ENCODE measurements at places on chromosomes 4 and X.
A peak's percentile ranks its signal among the peaks of the same experiment; 100 is the strongest.

DNA sequence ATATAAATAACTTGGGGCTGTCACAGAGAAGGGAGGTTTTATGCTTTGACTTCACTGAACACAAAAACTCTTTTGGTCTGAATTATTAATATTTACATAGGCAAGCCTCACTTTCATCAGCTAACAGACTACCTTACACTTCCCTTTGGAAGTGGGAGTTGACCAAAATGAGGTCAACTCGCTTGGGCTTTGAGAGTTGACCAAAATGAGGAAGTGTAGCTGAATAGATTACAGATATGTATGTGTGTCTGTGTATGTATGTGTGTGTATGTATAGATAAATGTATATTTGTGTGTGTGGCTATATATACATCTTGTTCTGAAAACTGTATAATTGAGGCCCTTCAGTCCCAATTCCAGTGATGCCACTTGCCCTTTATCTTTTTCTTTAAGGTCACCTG lies 113.3 kb upstream of the IL13RA1 start:
- H3K36me3 ChIP-seq: peaks cover 24% of the 10 kb centered on the region
- DNase-seq: no peak
- H3K4me3 ChIP-seq: no peak overlapping the region
- no peak overlapping the region for H3K27ac ChIP-seq
- H3K4me1 ChIP-seq: no peaks in the 10 kb centered on the region

- no peak for DNase-seq
- peaks cover 13% of the 10 kb centered on the region for H3K27me3 ChIP-seq
- no peak overlapping the region for H3K4me3 ChIP-seq
Measured at GRCh38 chr4:149955780-149956390, 122.4 kb upstream of the DCLK2 start.

- H3K27me3 ChIP-seq: peaks cover 8% of the 10 kb centered on the region
- no peak for DNase-seq
- no peaks in the 10 kb centered on the region for H3K36me3 ChIP-seq
- H3K27ac ChIP-seq: no peak overlapping the region
Measured at GRCh38 chrX:25154168-25154567, 138.4 kb upstream of the ARX start.

GRCh38 chr4:76087007-76087769 lies 12.7 kb downstream of the ART3 start:
- DNase-seq: no peak
- H3K4me1 ChIP-seq: peaks cover 5% of the 10 kb centered on the region
- no peak overlapping the region for H3K4me3 ChIP-seq
- H3K36me3 ChIP-seq: no peaks in the 10 kb centered on the region
- no peak overlapping the region for H3K27ac ChIP-seq

DNA sequence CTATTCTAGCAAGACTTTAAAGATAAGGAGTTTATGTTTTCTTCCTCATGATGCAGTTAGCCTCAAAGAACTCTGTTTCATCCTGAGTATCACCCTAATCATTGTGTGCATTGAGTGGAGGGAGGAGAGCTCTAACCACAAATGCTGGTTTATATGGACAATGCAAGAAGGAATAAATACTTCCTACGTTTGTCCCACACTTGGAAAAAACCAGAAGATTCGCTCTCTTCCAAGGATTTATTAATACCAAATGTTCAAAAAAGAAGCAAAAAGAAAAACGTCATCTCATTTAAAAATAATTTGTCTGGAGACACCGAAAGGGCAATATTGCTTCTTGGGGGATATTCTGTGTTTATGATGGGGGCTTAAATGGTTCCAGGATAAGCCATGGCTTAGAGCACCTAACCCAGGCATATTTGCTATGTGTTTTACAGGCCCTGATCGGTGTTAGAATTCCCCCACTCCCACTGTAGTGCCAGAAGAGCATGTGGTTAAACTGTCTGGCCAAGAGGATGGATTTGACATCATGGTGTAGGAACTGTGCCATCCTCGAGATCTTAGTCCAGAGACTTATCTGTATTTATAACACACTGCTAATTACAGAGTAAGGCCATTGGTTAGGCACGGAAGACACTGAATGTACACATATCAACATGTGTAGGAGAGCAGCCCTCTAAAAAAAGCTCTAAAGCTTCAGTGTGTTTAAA lies 227.2 kb downstream of the ANK2 start:
- no peak for DNase-seq
- H3K27ac ChIP-seq: no peak overlapping the region
- no peaks in the 10 kb centered on the region for H3K4me1 ChIP-seq
- no peaks in the 10 kb centered on the region for H3K36me3 ChIP-seq

DNA sequence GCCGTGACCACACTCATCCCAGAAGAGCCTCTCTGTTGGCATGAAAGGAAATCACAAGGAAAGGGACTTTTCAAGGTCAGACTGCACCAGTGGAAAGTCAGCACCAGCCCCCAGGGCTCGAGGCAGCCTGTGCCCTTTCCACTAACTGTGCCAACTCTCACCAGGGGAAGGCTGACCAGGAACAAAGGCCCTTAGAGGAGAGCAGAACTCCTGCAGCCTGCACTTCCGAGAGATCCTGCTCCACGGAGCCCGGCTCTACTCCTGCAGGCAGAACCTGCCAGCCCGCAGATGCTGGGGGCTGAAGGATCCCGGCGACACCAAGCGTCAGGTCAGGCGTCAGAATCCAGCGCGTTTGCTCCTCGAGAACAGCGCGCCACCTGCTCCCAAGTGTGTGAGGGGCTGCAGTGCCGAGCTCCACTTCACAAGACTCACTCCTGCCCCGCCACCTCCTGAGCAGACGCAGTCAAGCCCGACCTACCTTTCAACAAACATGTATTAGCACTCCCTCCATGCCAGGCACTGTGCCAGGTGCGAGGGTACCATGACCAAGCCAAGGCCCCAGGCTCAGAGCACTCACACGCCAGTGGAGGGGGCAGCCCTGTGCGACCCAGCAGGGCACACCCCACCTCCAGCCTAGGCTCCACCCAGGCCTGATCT lies 13.6 kb upstream of the HELT start:
- no peak overlapping the region for H3K27ac ChIP-seq
- peaks cover 53% of the 10 kb centered on the region for H3K27me3 ChIP-seq
- H3K36me3 ChIP-seq: no peaks in the 10 kb centered on the region
- H3K4me1 ChIP-seq: peaks cover 6% of the 10 kb centered on the region
- H3K4me3 ChIP-seq: no peak overlapping the region

DNA sequence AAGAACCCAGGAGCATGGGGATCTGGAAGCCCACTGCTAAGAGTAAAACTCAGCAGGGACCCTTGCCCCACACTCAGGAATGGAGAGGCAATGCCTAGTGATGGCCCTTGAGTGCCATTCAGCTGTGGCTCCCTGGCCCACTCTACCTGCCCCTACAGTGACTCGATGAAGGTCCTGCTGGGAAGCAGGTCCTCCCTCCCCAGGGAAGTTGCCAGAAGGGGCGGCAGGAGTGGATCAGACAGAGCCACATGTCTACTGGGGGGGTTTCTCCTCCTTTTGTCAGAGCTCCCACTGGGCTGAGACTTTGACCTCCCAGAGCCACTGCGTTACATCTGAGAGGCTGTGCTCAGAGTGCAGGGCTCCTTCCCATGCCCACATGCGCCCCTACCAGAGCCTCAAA lies 1.2 kb downstream of the SLC10A3 start:
- no peaks in the 10 kb centered on the region for H3K27me3 ChIP-seq
- peaks cover 36% of the 10 kb centered on the region for H3K4me1 ChIP-seq
- H3K4me3 ChIP-seq: peak overlapping the region; percentile 84
- no peak for DNase-seq

GRCh38 chr4:7650606-7651385 lies 216.1 kb upstream of the PSAPL1 start:
- H3K27me3 ChIP-seq: peaks cover 3% of the 10 kb centered on the region
- H3K4me1 ChIP-seq: peaks cover 80% of the 10 kb centered on the region
- no peak overlapping the region for H3K4me3 ChIP-seq
- peak overlapping the region; percentile 90 for H3K27ac ChIP-seq
- peaks cover 25% of the 10 kb centered on the region for H3K36me3 ChIP-seq
- peak; percentile 76 for DNase-seq

DNA sequence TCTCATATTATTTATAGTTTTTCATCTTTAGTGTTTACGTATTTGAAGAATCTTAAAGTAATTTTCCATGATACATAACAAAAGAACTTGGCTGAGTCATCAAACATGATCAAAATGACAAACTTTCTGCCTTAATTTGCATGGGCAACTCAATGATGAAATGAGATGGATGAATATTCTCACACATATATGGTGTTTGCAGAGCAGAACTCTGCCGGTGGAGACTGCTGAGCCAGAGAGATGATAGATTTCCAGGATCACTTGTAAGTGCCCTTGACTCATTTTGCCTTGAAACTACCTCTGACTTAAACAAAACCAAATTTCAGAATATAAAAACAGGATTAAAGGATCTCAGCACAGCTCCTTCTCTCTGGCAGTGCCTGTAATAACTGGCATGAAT lies 38.2 kb downstream of the TRPC3 start:
- no peak for DNase-seq
- H3K36me3 ChIP-seq: no peaks in the 10 kb centered on the region
- H3K4me3 ChIP-seq: no peak overlapping the region
- no peaks in the 10 kb centered on the region for H3K27me3 ChIP-seq
- H3K4me1 ChIP-seq: peaks cover 8% of the 10 kb centered on the region

GRCh38 chr4:118826723-118827444 lies 9.0 kb downstream of the SEC24D start:
- no peaks in the 10 kb centered on the region for H3K27me3 ChIP-seq
- no peak overlapping the region for H3K4me3 ChIP-seq
- H3K36me3 ChIP-seq: peaks cover 44% of the 10 kb centered on the region
- peaks cover 28% of the 10 kb centered on the region for H3K4me1 ChIP-seq

GRCh38 chr4:5066101-5066500 lies 14.8 kb downstream of the STK32B start:
- H3K36me3 ChIP-seq: no peaks in the 10 kb centered on the region
- H3K4me1 ChIP-seq: no peaks in the 10 kb centered on the region
- no peaks in the 10 kb centered on the region for H3K27me3 ChIP-seq
- H3K27ac ChIP-seq: no peak overlapping the region

- H3K27me3 ChIP-seq: no peaks in the 10 kb centered on the region
- peak overlapping the region; percentile 72 for H3K4me3 ChIP-seq
- H3K36me3 ChIP-seq: no peaks in the 10 kb centered on the region
- DNase-seq: peak; percentile 40
Measured at GRCh38 chrX:40581336-40581920, 658 bp downstream of the ATP6AP2 start.

GRCh38 chr4:10061650-10062415 lies 40.5 kb upstream of the SLC2A9 start:
- no peak for DNase-seq
- H3K27ac ChIP-seq: no peak overlapping the region
- H3K4me3 ChIP-seq: no peak overlapping the region
- no peaks in the 10 kb centered on the region for H3K4me1 ChIP-seq
- no peaks in the 10 kb centered on the region for H3K27me3 ChIP-seq
- peaks cover 11% of the 10 kb centered on the region for H3K36me3 ChIP-seq

DNA sequence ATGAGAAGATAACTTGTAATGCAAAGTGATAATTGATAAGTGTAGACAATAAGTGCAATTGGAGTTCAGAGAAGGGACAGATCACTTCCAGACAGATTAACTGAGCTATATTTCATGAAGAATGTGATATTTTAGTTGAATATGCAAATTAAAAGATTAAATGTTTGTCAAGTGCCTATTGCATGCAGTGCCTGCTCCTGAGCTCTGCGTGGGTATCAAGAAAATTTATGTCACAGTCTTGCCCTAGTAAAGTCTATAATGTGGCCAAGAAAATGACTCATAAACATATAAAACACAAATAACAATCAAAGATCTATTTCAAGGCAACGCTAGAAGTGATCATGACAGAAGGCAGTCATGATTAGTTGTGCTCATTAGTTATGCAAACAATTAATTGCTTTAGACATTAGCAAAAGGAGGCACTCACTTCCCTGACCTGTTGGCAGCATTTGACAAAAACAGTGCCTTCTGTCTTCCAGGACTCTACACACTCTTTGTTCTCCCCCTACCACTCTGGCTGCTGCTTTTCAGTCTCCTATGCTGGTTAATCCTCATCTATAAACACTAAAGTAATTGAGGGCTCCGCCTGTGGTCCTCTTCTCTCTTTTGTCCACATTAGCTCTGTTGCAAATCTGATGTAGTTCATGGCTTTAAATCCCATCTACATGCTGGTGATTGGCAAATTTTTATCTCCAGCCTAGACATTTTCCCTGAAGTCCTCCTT lies 47.7 kb downstream of the ARHGEF38 start:
- H3K27me3 ChIP-seq: peaks cover 3% of the 10 kb centered on the region
- DNase-seq: no peak
- no peak overlapping the region for H3K4me3 ChIP-seq
- H3K27ac ChIP-seq: no peak overlapping the region
- H3K4me1 ChIP-seq: no peaks in the 10 kb centered on the region

DNA sequence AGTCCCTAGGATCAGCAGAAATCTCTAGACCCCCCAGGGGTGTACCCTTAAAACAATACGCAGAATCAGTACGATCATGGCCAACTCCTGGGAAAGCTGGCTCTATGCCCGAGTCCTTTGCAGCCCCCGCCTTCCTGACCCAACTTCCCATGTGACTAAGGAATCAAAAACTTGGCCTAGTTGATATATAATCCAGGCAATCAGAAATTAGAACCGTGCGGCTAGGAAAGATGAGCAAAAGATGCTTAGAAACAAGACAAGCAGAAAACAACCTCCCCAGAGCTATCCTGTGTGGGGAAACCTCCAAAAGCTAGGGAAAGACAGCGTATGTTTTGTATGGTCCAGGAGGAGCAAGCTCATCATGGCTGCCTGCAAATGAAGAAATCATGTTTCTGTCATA lies 110.0 kb downstream of the PPARGC1A start:
- H3K27me3 ChIP-seq: no peaks in the 10 kb centered on the region
- no peak overlapping the region for H3K27ac ChIP-seq
- H3K4me1 ChIP-seq: no peaks in the 10 kb centered on the region
- no peak for DNase-seq
- no peaks in the 10 kb centered on the region for H3K36me3 ChIP-seq

GRCh38 chr4:88040707-88041106 lies 33.3 kb downstream of the PKD2 start:
- H3K27me3 ChIP-seq: no peaks in the 10 kb centered on the region
- no peaks in the 10 kb centered on the region for H3K4me1 ChIP-seq
- DNase-seq: no peak
- H3K4me3 ChIP-seq: no peak overlapping the region
- H3K36me3 ChIP-seq: peaks cover 18% of the 10 kb centered on the region

GRCh38 chr4:113409181-113409580 lies 352.4 kb downstream of the CAMK2D start:
- H3K27ac ChIP-seq: no peak overlapping the region
- H3K4me1 ChIP-seq: no peaks in the 10 kb centered on the region
- H3K4me3 ChIP-seq: no peak overlapping the region
- no peak for DNase-seq
- no peaks in the 10 kb centered on the region for H3K36me3 ChIP-seq
- H3K27me3 ChIP-seq: peaks cover 8% of the 10 kb centered on the region

GRCh38 chrX:31609130-31609529 lies 537.3 kb upstream of the FTHL17 start:
- no peak overlapping the region for H3K4me3 ChIP-seq
- no peaks in the 10 kb centered on the region for H3K4me1 ChIP-seq
- no peak overlapping the region for H3K27ac ChIP-seq
- no peak for DNase-seq
- H3K36me3 ChIP-seq: no peaks in the 10 kb centered on the region

DNA sequence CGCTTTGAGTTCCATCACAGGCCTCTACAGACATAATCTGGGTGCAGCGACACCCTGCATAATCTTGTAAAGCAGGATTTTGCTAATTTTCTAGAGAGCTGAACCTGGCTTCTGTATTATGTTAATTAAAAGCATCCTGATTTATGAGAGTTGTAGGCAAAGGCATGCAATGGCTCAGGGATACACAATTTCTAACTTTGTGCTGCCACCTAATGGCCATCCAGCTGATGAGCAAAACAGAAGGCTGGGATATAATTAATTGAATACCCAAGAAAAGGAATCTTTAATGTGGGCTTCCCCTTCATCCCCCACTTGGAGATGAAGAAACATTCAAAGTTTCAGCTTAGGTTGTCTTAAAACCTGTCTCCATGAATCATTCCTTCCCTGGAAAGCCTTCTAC lies 78.1 kb downstream of the BMP15 start:
- no peak for DNase-seq
- H3K4me1 ChIP-seq: no peaks in the 10 kb centered on the region
- no peaks in the 10 kb centered on the region for H3K27me3 ChIP-seq
- H3K27ac ChIP-seq: no peak overlapping the region
- no peaks in the 10 kb centered on the region for H3K36me3 ChIP-seq

Measured in activated CD8-positive, alpha-beta memory T cell treated with anti-CD3 and anti-CD28 coated beads, Interleukin-2, amount 10 ng/mL, durations not matched to agents 7 days and 5 days (primary cell).